ENCODE measurements at places on chromosomes 7 and 10. TPM values are rescaled to one million over a fixed set of nuclear protein-coding genes. Genes with fewer than 3 reads are reported as not detected.
A peak's percentile ranks its signal among the peaks of the same experiment; 100 is the strongest.

DNA sequence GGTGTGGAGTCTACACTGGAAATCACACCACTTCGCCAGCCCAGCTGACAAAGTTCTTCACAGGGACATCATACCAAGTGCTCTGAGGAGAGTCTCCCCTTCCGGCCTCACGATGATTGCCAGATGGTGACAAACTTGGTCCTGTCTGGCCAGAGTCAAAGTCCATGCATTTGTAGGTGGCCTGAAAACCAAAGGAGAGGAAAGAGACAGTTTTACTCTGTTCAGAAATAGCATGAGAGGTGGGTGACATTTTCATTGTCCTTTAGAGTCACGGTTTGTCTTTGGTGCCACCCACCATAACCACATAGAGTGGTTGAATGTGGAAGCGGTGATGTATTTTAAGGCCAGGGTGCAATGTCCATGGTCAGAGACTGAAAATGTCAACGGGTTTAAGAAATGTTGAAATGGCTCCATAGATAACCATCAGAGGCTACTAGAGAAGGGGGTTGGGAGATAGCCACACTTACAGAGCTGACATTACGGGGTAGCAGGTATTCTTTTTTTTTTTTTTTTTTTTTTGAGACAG, 33.0 kb downstream of the BTBD16 start:
- H3K4me1 ChIP-seq: no peaks in the 10 kb centered on the region
- H3K36me3 ChIP-seq: no peaks in the 10 kb centered on the region
- DNase-seq: no peak
- no peak overlapping the region for H3K27ac ChIP-seq
- no peaks in the 10 kb centered on the region for H3K27me3 ChIP-seq

DNA sequence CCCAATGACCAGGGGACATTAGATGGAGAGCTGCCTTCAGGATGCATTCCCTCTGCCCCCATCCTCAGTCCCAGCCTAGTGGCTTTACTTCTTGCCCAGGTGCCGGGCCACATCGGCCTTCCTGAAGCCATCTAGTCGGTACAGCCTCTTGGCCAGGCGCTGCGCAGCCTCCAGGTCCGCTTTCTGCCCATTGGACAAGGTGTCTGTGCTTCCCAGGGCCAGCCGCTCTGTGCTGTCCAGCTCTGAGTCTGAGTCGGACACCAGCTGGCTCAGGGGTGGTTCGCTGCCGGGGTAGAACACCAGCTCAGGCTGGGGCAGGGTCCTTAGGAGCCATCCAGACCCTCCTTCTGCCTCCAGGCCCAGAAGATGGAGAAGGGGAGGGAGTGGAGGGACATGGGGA, 6.3 kb downstream of the PSD start:
- H3K4me1 ChIP-seq: peaks cover 33% of the 10 kb centered on the region
- no peak overlapping the region for H3K27ac ChIP-seq
- H3K4me3 ChIP-seq: no peak overlapping the region
- peaks cover 17% of the 10 kb centered on the region for H3K27me3 ChIP-seq
- DNase-seq: no peak

DNA sequence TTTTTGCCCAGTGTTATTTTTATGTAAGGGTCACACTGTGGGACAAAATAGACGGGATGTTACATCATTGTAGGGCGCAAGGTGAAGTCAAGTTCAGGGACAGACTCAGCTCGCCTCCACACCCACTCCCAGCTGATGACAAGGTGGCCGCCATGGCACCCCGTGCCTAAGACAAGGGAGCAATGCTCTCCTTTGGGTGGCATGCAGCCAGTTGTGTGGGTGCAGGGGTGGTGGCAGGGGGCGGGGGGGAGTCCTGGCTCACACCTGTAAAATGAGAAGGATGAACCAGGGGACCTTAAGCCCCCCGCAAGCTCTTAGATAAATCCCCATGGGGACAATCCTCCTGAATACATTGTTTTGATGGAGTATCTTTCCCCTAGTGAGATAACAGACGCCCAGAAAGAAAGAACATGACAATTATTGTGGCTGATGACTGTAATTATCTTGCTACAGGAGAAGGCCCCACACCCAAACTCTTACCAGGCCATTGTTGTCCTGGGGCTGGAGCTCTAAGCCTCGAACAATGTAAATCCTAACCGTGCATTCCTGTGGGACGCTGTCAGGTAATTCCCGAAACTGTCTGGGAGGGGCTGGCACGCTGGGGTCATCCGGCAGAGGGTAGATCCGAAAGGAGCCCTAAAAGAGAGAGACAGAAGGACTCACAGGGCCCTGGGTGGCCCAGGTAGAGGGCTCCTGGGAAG, 148.7 kb downstream of the MYOF start:
- no peak for DNase-seq
- no peaks in the 10 kb centered on the region for H3K4me1 ChIP-seq
- H3K27me3 ChIP-seq: no peaks in the 10 kb centered on the region

- H3K27me3 ChIP-seq: peaks cover 4% of the 10 kb centered on the region
- no peak overlapping the region for H3K27ac ChIP-seq
- no peak overlapping the region for H3K4me3 ChIP-seq
- DNase-seq: no peak
Observed at GRCh38 chr10:29820890-29821461, 186.2 kb upstream of the SVIL start.

DNA sequence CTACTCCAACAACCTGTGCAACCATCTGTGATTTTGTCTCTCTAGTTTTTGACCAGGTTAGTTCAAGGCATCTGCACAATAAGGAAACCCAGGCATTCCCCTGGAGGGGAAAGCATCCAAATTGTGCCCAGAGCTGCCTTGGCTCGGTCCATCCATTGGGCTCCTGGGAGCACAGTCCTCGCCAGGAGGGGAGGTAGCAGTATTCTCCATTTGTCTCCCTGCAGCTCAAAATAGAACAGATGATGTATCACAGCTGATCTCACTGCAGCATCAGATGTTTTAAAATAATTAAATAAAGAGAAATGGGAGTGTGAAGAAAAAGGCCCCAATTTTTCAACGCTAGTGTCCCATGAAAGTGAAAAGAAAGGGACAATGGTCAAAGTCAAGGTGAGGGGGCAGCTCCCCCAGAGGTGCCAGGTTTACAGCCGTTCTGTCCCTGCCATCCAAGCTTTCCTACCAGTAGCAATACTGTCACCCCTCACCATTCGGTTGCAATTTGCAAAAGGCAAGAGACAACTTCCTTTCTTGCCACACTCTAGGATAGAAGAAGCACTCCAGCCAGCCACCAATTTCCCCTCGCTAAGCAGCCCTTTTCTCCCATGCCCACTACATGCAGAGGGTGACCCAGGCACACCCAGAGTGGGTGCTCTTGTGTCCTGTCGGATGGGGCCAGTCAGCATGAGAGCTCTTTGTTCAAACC, 43.7 kb downstream of the KCNMA1 start:
- H3K36me3 ChIP-seq: no peaks in the 10 kb centered on the region
- H3K4me3 ChIP-seq: no peak overlapping the region
- H3K4me1 ChIP-seq: no peaks in the 10 kb centered on the region
- no peak overlapping the region for H3K27ac ChIP-seq
- no peak for DNase-seq

DNA sequence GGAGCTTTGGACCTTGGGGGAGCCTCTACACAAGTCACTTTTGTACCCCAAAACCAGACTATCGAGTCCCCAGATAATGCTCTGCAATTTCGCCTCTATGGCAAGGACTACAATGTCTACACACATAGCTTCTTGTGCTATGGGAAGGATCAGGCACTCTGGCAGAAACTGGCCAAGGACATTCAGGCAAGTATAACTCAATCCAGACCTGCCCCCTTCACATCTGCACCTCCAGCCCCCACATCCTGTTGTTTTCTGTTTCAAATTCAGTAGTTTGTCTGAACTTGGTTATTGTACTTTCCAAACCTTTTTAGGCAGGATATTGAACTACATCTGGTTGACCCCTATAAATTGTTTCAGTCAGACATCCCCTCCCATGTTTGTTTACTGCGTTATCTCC, 62.4 kb upstream of the CC2D2B start:
- H3K4me1 ChIP-seq: peaks cover 2% of the 10 kb centered on the region
- no peak for DNase-seq

DNA sequence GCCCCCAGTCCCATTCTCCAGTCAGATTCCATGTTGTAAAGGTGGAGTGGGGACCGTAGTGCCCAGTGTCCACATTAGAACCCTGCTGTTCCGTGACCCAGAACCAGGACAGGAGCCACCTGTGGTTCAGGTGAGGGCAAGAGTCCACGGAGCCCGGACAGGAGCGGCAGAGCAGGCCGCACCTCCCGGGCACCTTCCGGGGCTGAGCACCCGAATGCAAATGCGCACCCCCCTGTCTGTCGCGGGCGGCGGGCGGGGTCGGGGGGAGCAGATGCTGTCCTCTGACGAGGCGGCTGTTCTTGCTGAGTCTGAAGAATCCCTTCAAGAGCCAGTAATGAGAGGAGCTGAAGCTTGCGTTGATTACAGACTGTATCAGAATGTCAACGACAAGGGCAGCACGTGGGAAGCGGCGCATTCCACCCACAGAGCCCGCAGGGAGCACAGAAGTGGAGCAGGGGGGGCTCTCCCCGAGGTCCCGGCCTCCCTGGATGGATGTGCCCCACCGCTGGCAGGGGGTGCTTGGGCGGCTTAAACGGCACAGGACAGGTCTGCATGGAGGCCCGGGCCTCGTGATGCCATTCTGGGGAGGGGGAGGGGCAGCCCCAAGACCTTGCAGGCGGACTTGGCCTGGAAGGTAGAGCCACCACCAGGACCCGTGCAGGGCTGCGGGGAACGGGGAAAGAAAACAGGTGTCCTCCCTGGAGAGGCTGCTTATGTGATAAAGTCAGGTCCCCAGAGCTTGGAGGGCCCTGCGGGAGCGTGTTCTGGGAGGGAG, 407.5 kb upstream of the RNF32 start:
- no peaks in the 10 kb centered on the region for H3K36me3 ChIP-seq
- DNase-seq: no peak
- H3K27me3 ChIP-seq: no peaks in the 10 kb centered on the region

GRCh38 chr7:29898301-29898700, 91.3 kb downstream of the SCRN1 start:
- peaks cover 6% of the 10 kb centered on the region for H3K27me3 ChIP-seq
- no peaks in the 10 kb centered on the region for H3K36me3 ChIP-seq
- H3K4me1 ChIP-seq: no peaks in the 10 kb centered on the region
- H3K27ac ChIP-seq: no peak overlapping the region
- DNase-seq: no peak

DNA sequence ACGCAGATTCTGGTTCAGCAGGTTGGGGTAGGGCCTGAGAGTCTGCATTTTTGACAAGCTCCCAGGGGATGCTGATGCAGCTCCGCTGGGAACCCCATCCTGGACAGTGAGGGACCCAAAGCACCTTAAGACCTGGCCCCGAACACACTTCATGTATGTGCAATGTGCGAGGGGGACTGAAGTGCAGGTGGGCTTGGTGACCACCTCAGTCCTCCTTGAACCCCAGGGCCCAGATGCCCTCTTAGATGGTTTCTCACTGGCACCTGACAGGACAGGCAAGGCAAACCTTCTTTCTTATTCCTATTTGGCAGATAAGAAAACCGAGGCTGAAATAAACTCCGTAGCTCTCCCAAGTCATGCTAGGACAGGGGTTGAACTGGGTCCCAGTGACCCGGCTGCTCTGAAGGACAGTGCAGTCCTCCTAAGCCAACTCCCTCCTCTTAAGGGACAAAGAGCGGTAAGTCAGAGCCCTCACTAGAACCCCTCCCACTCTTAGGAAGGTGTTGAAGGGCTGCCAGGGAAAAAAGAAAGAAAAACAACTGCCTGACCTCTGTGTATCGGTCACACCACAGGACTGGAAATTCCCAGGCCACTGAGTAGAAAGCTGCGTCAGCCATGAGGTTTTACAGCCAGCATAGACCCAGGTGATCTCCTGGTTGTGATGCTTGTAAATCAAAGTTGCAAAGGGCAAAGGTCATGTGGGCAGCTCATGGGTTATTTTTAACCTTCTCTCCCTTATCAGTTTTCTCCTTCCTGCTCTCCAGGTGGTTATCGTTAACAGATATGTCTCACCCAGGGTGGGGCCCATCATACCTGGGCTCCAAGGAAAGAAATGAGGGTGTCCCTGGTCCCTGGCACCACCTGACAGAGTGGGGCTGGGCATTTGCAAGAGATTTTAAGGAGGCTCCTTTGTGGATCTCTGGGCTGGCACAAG, 90.9 kb upstream of the SMNDC1 start:
- H3K36me3 ChIP-seq: no peaks in the 10 kb centered on the region
- DNase-seq: peak; percentile 81
- H3K27ac ChIP-seq: peak overlapping the region; percentile 53
- H3K27me3 ChIP-seq: peaks cover 3% of the 10 kb centered on the region
- no peak overlapping the region for H3K4me3 ChIP-seq

GRCh38 chr10:16586358-16587138, 64.9 kb upstream of the C1QL3 start:
- no peaks in the 10 kb centered on the region for H3K4me1 ChIP-seq
- H3K36me3 ChIP-seq: peaks cover 6% of the 10 kb centered on the region
- no peak overlapping the region for H3K4me3 ChIP-seq
- H3K27ac ChIP-seq: no peak overlapping the region

DNA sequence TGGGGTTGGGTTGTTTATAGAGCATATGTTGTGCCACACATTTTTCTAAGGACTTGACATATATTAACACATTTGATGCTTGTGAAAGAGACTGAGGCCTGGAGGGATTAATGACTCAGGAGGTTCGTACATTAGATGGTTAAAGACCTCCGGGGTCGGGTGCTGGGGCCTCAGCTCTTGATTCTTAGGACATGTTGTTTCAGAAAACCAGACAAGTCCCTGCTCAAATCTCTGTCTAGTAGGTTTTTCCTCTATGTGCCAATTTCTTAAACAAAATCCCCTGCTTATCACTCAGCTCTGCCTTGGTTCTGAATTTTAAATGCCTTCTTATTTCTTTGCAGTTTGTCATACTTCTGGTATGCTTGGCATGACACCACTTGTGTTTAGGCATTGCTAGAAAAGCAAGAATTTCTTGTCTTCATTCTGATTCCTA, 5.8 kb downstream of the UPP1 start:
- peak overlapping the region; percentile 97 for H3K27ac ChIP-seq
- peaks cover 76% of the 10 kb centered on the region for H3K4me1 ChIP-seq
- H3K27me3 ChIP-seq: no peaks in the 10 kb centered on the region
- no peak overlapping the region for H3K4me3 ChIP-seq

DNA sequence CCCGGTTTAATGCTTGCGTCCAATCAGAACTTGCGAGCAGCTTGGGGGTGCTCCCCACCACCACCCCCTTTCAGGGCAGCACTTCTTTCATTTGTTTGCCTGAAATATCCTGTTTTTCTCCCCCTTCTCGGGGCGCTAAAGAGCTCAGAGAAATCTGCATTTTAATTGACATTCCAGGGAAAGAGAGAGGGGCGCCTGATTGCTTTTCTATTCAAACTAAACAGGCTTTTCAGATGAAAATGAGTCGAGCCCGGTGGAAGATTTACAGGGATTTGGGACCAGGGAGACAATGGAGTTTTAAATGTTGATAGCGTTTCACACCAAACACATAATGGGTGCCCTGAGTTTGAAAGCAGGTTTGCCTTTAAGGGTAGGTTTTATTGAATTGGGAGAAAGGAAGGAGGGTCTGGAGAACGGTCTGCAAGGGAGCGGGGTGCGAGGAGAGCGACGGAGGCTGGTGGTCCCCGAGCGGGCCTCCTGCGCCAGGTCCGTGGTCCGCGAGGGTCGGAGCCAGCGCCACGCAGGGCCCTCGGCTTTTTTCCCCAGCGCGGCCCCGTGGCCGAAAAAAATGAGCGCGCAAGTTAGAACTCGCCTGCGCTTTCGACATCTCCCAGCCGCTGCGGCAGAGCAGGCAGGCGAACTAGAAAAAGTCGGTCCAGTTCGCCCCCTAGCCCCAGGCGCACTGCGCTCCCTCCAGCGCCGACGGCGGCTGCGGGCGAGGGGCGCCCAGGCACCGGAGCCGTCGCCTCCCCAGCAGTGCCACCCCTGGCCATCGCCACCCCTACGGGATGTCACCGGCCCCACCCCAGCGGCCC, 1.3 kb downstream of the FGFR2 start:
- no peaks in the 10 kb centered on the region for H3K36me3 ChIP-seq
- no peak overlapping the region for H3K4me3 ChIP-seq
- no peak for DNase-seq
- H3K27ac ChIP-seq: no peak overlapping the region
- H3K4me1 ChIP-seq: peaks cover 3% of the 10 kb centered on the region

The BAG3 gene
- total RNA-seq: 13.4 TPM

The FKBP6 gene
- total RNA-seq: not detected
